ENCODE measurements at places on chromosomes 3 and 15.

DNA sequence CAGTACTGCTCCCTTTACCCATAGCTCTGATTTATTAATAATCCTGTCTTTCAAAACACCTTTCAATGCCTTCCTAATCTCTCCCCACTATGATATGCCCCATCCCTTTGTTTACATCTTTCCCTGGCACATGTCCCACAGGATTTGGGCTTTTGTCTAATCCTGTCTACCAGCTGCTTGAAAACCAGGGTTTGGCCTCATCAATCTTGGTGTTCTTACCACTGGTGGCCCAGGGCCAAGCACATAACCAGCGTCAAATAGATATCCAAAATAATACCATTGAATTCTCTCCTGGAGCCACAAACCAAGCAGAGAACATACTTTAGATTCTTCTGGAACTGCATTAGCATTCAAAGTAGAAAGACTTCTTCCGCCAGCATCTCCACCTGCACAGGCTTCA lies 104.8 kb upstream of the PPP2R3A start:
- no peak for DNase-seq

DNA sequence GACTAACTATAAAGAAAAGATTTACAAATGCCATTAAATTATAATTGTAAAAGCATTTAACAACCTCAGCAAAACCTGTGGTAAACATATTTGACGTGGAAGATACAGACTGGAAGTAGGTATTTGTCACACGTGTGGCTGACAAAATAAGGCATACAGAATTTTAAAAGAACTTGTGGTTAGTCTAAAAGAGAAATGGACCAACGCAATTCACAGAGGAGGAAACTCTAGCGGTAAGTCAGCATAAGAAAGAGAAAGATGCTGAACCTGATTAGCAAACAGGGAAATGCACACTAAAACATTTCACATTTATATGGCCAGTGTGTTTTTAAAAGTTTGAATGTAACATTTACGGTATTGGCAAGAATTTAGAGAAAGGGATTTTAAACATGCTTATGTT lies 35.3 kb downstream of the KCNH8 start:
- no peak for DNase-seq

DNA sequence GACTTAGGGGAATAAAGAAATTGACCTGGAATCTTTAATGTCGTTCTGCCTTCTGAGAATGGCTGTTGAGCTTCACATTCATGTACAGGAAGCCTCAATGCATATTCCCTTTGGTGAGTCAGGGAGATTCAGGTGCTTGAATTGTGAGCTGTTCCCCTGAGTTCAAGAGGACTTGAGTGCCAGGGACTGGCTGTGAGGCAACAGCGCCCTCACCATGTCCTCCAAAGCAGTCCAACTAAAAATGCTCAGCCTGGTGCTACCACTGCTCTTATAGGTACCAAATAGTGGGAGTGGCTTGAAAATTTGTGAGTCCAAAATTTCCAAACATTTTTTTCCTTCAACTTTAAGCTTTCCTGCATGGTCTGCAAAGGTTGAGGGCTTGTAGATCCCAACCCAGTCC lies 54.1 kb downstream of the LEO1 start:
- no peak for DNase-seq

DNA sequence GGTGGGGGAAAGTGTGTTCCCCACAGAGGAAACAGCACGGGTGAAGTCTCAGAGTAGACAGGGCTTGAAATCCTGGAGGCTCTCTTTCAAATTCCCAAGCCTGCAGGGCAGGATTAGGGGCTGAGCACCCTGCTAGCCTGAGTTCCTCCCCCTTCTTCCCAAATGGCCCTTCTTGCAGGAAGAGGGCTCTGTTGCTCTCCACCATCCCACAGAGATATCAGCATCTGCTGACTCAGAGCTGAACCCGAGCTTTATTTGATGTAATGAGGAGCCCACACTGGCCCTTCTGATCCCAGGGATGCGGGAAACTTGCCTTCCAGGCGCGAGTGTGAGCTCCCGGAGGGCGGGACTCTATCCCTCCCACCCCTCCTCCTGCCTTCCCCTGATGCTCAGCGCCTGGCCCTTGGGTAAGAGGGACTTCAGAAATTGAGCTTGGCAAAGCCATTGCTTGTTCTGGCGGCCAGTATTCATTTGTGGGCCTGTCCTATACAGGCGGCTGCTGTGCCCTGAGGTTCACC lies 1.4 kb upstream of the STRA6 start:
- no peak for DNase-seq

- DNase-seq, result no peak
Observed at GRCh38 chr3:61331929-61332552, 80.8 kb upstream of the FHIT start.

- peak; percentile 40 for DNase-seq
Observed at GRCh38 chr3:187744169-187745151, 808 bp downstream of the BCL6 start.

- no peak for DNase-seq
Observed at GRCh38 chr15:56236197-56236596, 7.5 kb downstream of the RFX7 start.

DNA sequence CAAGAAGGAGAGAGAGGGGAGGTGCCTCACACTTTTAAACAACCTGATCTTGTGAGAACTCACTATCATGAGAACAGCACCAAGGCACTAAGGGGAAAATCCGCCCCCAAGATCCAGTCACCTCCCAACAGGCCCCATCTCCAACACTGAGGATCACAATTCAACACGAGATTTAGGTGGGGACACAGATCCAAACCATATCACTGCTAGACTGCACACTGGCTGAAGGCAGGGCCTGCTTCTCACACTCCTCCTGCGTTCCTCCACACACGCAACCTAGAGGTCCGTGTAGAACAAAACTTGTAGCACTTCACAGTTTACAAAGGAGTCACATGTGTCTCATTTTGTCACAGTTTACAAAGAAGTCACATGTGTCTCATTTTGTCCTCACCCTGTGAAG lies 97.8 kb downstream of the DAPK2 start:
- DNase-seq, result no peak

DNA sequence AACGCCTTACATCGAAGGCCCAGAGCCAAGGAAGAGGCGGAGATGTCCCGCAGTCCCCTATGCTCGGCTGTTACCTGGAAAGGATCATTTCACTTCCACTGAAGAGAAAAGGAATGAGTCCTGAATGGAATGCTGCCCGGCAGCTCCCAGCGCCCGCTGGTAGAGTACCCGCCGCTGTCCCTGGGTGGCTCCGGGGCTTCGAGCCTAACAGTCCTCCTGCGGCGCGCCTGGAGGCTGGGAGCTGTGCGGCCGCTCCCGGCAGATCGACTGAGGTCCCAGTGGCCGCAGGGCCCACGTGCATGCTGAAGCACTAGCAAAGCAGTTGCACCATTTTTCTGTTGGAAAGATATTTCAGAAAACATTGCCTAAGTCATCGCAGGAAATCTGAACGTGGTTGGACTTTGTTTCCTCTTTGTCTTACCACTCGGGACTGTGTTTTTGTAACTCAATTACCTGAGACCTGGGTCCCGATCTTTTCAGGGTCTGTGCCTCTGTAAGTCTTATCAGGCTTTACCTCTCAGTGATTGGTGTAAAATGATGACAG lies 984 bp downstream of the RNU6-1 start:
- no peak for DNase-seq

DNA sequence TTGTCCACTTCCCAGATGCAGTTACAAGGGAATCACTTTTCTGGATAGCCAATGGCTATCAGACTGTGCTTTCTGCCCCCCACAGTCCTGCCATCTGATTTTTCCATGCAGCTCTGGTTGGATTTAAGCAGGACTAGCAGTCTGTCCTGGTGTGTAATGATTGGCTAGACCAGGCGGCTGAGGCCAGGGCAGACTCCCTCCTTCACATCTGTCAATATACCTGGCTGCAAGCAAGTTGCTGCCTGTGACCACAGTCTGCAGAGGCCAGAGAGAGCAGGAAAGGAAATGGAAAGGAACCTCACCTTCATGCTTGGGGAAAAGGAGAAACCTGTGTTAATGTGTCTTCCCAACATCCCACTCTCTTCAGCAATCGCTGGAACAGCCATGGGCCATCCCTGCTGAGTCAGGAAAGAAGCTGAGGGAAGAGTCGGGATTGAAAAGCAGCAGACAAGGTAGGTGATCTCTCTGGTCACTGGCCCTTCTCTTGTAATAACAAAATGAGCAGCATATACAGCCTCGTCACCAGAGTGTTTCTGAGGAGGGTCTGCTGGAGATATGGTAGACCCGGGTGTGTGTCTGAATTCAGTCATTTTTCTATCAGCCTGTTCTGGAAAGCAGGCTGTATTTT lies 126.7 kb upstream of the PHLDB2 start:
- DNase-seq, result no peak

DNA sequence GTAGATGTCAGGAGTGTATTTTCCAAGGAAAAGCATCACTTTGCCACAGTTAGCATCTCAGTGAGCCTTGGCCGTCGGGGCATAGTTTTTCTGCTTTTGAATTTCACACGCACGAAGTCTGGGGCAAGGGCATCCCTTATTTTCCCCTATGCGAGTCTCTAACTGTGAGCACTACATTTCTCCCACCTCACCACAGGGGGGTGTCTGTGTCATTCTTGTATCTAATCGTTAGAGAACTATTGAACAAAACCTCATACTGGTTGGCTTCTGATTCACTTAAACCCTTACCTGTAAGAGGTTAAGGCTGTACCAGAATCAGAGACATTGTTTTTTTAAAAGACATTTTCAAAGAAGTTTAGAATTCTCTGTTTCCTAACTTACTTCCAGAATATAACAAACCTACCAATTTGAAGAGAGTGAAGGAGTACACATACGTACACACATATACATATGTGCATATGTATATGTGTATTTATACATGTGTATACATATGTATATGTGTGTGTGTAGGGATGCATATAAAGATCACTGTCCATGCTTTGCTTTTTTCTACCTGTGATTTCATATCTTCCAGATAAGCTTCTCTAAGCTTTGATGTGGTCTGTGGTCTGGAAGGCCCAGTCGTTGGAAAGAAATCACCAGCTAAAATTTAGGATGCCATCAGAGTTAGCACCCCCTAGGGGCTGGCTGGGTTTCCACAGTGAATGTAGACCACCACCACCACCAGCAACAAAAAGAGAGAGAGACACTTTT lies 49.4 kb downstream of the MYZAP start:
- DNase-seq, result peak; percentile 3

- no peak for DNase-seq
Observed at GRCh38 chr3:66441129-66441528, 59.7 kb downstream of the LRIG1 start.

DNA sequence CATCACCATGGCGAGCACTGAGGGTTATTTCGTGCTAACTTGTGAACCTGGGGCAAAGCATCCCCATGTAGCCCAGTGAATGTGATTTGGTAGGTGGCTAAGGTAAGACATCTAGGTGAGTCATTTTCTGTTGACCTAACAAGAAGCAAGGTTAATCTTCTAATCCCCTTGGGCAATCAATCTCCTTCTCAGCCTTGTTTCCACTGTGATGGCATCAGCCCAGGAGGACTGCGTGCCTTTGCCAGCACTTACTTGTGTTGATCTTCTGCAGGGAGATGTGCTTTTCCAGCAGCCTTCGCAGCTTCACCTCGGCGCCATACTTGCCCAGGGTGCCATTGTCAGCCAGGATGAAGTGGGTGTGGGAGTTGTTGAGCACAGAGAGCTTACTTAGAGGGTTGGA lies 35.7 kb downstream of the TRPM1 start:
- DNase-seq, result no peak

DNA sequence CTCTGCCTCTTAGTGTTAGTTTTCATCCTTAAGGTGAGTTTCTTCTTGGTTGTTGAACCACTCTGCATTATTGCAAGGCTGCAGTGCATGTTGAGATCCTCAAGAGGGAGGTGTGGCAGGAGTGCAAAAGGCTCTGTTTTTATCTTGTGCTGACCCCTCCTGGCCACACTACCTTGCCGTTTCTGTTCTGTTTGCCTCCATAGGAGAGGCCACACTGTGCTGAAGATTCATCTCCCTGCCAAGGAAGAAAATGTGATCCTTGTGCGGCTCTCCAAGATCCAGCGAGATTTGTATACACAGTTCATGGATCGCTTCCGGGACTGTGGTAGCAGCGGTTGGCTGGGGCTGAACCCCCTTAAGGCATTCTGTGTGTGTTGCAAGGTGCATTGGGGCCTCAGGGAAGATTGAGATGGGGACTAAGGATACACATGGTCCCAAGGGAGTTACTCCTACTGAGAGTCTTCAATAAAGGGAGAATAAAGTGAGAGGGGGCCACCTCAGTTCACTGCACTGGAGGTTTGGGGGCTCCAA lies 33.0 kb upstream of the TEX264 start:
- DNase-seq, result peak; percentile 2

- DNase-seq, result no peak
Observed at GRCh38 chr3:13158408-13158807, 85.2 kb upstream of the IQSEC1 start.

GRCh38 chr15:81914734-81915256 lies 131.0 kb downstream of the MEX3B start:
- no peak for DNase-seq

DNA sequence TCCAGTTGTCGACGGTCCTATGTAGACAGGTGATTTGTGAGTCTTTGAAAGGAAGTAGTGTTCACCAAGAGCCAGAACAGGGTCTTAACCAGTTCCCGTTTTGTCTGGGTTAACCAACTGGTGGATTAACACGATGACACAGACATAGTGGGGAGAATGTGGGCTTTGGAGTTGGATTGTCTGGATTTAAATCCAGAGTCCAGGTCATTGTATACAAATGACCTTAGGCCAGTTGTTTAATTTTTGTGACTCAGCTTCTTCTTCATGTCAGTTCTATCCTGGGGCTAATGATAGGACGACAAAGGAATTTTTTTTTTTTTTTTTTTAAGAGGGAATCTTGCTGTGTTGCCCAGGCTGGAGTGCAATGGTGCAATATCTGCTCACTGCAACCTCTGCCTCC lies 126.7 kb downstream of the LPP start:
- no peak for DNase-seq

DNA sequence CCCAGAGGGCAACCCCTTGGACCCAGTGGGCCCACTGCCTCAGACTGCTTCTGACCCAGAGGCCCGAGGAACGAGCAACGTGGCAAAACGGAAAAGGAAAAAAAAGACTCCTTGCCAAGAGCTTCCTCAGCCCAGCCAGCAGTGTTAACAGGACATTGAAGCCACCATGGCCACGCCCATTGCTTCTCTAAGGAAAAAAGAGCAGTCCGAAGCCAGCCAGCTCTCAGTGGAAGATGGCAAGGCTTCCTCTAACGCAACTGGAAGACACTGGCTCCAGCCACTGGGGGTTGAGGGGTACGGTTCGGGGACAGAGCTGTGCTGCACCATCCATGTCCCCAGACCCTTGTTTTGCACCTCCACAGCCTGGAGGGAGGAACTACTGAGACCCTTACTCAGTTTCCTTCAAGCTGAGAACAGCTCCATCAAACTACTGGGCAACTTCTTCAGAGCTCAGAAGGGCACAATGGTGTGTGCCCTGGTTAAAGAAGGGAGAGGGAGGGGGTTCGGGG lies 10.7 kb downstream of the BMF start:
- DNase-seq, result no peak

GRCh38 chr3:72549761-72550581 lies 298.3 kb downstream of the SHQ1 start:
- no peak for DNase-seq

GRCh38 chr15:30924353-30924752 lies 20.6 kb downstream of the FAN1 start:
- no peak for DNase-seq

- no peak for DNase-seq
Observed at GRCh38 chr3:128554465-128555097, 61.6 kb upstream of the GATA2 start.

- DNase-seq, result no peak
Observed at GRCh38 chr3:192833177-192833890, 84.3 kb downstream of the MB21D2 start.
